ENCODE measurements at places on chromosomes 6 and 20. TPM values are rescaled to one million over a fixed set of nuclear protein-coding genes. Genes with fewer than 3 reads are reported as not detected.

DNA sequence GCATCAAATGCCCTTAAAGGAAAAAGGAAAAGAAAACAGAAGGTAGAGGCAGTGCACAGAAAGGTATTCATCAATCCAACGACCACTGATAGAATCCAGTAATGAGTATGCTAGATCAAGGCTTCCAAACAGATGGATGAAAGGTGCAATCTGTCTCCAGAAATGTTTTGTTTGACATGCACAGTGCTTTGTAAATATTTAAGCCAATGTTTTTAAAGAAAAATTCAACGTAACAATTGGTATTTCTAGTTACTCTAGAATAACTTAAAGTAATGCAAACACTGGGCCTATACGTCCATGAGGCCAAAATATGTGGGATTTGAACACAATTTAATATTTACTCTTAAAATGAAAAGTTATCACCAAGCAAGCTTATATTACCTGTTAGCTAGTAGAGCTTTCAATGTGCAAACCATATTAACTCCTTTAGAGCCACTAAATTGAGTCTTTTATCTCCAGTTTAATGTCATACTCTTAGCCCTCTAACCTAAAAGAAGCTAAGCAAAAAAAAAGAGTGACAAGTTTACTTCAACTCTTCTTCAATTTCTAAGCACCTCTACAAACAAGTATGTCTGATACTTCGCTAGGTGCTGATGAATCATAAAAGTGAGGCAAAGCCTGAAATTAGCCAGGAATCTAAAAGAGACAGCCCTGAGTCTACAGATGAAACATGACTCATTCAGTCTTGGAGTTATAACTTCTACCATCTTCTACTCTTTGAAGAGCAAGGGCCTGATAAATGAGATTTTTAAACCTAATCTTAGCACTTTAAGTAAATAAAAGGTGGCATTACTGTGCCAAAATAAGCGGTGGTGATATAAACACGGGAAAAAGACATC lies 169.8 kb downstream of the PTPRK start:
- peaks cover 5% of the 10 kb centered on the region for H3K4me1 ChIP-seq
- H3K27ac ChIP-seq: no peak overlapping the region
- no peak overlapping the region for H3K4me3 ChIP-seq
- H3K27me3 ChIP-seq: peaks cover 7% of the 10 kb centered on the region
- H3K36me3 ChIP-seq: peaks cover 3% of the 10 kb centered on the region

GRCh38 chr6:19805129-19805481 lies 32.1 kb upstream of the ID4 start:
- H3K4me3 ChIP-seq: peak overlapping the region; percentile 78
- DNase-seq: no peak
- peaks cover 38% of the 10 kb centered on the region for H3K27me3 ChIP-seq
- H3K27ac ChIP-seq: no peak overlapping the region
- no peaks in the 10 kb centered on the region for H3K36me3 ChIP-seq
- peaks cover 9% of the 10 kb centered on the region for H3K4me1 ChIP-seq

DNA sequence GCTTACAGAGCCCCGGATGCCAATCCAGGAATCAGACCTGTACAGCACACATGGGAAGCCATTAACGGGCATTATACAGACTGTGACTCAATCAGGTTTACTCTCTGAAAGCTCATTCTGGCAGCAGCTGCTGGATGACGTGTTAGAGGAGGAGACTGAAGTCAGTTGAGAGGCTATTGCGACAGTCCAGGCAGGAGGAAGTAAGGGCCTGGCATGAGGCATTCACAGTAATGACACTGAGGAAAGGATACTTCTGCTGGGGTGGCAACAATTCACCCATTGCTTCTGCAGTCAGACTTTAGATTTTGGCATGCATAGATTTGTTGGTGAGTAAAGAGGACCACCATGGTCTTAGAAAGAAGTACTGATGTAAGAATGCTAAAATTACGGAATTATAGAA lies 151.0 kb upstream of the HEY2 start:
- H3K4me1 ChIP-seq: no peaks in the 10 kb centered on the region
- H3K36me3 ChIP-seq: no peaks in the 10 kb centered on the region
- peaks cover 23% of the 10 kb centered on the region for H3K27me3 ChIP-seq
- no peak overlapping the region for H3K27ac ChIP-seq
- H3K4me3 ChIP-seq: no peak overlapping the region
- DNase-seq: no peak

DNA sequence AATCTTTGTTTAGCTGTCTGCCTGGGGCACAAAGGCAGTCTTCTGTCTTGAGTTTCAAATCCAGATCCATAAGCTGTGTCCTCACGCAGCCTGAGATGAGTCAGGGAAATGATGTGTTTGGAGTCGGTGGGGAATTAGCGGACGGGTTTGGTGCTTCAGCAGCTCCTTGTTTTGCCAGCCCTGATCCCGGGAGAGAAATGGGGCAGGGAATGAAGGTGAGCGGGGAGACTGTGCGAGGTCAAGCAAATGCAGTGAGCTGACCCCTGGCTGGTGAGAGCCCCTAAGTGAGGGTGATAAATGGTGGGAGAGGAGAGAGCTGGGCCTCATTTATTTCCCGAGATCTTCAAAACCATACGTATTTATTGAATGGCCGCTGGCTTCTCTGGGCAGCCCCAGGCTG lies 21.6 kb downstream of the DUSP22 start:
- H3K4me1 ChIP-seq: peaks cover 15% of the 10 kb centered on the region
- H3K27me3 ChIP-seq: no peaks in the 10 kb centered on the region
- no peak overlapping the region for H3K4me3 ChIP-seq
- no peaks in the 10 kb centered on the region for H3K36me3 ChIP-seq

GRCh38 chr6:110360676-110361075 lies 2.5 kb upstream of the METTL24 start:
- no peak overlapping the region for H3K27ac ChIP-seq
- peaks cover 4% of the 10 kb centered on the region for H3K36me3 ChIP-seq
- H3K4me1 ChIP-seq: peaks cover 11% of the 10 kb centered on the region
- no peak for DNase-seq

DNA sequence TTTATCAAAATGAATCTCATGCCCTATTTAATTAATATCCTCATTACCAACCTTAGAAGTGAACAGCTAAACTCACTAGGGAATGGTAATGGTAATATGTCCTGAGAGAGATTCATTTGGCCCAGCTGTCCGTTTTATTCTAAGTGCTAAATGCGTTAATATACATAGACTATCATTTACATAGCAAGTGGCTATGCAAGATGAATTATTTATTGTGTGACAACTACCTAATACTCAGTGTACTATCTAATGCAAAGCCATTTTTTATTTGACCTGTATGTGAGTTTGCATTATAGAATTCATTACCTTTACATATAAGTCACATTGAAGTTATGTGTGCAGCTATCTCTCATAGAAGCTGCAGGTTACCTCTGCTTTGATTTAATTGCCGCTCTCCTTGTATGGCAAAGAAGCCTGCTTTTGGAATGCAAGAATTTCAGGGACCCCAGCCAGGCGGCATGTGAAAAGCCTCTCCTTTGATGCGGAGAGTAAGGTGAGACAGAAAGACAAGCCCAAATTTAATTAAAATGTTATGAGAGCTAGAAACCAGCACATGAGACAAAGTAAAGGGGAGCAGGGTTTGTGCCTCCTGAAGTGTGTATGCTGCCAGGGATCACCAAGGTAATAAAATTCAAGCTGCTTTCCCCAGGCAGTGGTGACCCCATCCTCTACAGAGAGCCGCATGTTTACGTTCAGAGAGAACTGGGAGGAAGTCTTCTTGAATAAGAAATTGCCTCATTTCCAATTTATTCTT lies 693.0 kb upstream of the MAP3K7 start:
- no peak overlapping the region for H3K27ac ChIP-seq
- H3K27me3 ChIP-seq: no peaks in the 10 kb centered on the region
- H3K36me3 ChIP-seq: no peaks in the 10 kb centered on the region
- H3K4me1 ChIP-seq: no peaks in the 10 kb centered on the region
- no peak for DNase-seq

- no peak overlapping the region for H3K27ac ChIP-seq
- H3K4me1 ChIP-seq: peaks cover 6% of the 10 kb centered on the region
- H3K4me3 ChIP-seq: no peak overlapping the region
- H3K36me3 ChIP-seq: no peaks in the 10 kb centered on the region
- no peaks in the 10 kb centered on the region for H3K27me3 ChIP-seq
Measured at GRCh38 chr6:133699741-133700385, 189.1 kb upstream of the TCF21 start.

GRCh38 chr6:24489881-24490280 lies 503 bp upstream of the GPLD1 start:
- H3K4me3 ChIP-seq: no peak overlapping the region
- H3K27me3 ChIP-seq: peaks cover 2% of the 10 kb centered on the region
- no peak for DNase-seq
- H3K27ac ChIP-seq: no peak overlapping the region

DNA sequence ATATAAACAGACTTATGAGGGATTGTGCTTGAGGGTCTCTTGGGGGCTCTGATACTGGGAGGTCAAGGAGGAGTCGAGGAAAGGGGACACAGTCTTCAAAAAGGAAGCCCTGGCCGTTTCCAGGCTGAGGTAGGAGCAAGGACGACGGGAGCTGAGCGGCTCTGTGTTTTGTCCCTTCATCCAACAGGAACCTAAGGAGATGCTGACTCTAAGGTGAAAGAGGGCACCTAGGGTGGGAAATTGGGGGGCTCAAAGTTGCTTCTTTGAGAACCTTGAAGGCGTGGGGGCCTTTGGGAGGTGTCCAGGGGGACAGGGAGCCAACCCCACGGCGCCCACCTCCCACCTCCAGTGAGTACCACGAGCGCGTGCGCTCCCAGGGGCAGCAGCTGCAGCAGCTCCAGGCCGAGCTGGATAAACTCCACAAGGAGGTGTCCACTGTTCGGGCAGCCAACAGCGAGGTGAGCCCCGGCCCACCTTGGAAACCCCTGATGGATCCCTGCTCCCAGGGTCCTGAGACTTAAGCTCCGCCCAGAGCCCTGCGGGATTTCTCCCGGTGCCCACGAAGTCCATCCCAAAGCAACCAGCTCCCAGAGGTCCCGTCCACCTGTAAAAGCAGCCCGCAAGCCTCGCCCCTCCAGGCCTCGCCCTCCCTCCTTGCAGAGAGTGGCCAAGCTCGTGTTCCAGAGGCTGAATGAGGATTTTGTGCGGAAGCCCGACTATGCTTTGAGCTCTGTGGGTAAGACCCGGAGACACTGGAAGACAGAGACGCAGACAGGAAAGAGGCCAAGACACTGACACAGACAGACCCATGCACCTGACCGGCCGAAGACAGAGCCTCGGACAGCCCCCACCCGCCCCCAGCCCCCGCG lies 2.9 kb downstream of the SPAG4 start:
- peak overlapping the region; percentile 89 for H3K4me3 ChIP-seq
- peak overlapping the region; percentile 97 for H3K27ac ChIP-seq
- H3K27me3 ChIP-seq: no peaks in the 10 kb centered on the region
- DNase-seq: no peak
- H3K4me1 ChIP-seq: peaks cover 23% of the 10 kb centered on the region

- no peak overlapping the region for H3K27ac ChIP-seq
- peaks cover 2% of the 10 kb centered on the region for H3K4me1 ChIP-seq
- no peak overlapping the region for H3K4me3 ChIP-seq
- H3K36me3 ChIP-seq: no peaks in the 10 kb centered on the region
Measured at GRCh38 chr20:1920826-1921225, 25.6 kb downstream of the SIRPA start.

DNA sequence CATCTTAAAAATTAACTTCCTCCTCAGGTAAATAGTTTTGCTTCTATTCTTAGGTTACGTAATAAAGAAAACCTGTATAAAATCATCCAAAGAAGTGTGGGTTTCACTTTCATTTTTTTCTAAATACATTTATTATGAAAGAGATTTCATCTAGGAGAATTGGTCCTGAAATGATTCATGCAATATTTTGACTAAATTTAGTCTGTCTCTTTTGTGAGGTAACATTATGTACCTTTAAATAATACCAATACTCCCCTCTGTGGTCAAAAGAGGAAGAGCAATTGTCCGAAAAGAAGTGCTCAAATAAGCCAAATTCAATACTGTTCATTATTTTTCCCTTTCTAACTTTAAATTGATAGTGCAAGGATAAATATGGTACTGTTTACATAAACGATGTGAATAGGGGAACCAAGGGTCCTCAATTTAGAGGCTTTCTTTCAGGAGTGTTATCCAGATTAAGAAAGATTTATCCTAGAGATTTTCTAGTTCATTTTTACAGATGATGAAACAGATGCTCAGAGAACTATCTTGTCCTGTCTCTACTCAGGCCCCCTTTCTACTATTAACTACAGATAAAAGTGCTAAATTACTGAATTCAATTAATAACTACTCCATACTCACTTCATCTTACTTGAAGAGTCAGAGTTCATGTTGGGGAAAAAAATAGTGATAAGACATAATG lies 26.2 kb downstream of the CYP39A1 start:
- H3K4me1 ChIP-seq: no peaks in the 10 kb centered on the region
- DNase-seq: no peak
- no peak overlapping the region for H3K4me3 ChIP-seq
- no peaks in the 10 kb centered on the region for H3K36me3 ChIP-seq
- H3K27ac ChIP-seq: peak overlapping the region; percentile 34

DNA sequence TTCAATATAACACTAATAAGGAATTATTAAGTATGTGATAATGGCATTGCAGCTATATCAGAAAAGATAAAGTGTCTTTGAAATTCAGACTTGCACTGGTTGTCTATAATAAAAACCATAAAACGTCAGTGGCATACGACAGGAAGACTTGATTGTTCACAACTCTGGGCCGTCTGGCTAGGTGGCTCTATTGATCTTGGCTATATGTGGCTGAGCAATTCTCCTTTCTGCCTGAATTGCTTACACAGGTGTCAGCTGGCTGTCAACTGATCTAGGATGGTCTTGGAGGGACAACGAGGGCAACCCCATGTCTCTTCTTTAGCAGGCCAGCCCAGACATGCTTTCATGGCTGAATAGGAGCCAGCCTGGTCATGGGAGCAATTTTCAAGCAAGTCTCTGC lies 359.1 kb downstream of the QKI start:
- DNase-seq: no peak
- peaks cover 21% of the 10 kb centered on the region for H3K27me3 ChIP-seq
- no peaks in the 10 kb centered on the region for H3K4me1 ChIP-seq
- H3K36me3 ChIP-seq: peaks cover 4% of the 10 kb centered on the region
- H3K27ac ChIP-seq: no peak overlapping the region

GRCh38 chr6:170086639-170087420 lies 204.0 kb downstream of the DLL1 start:
- H3K27me3 ChIP-seq: no peaks in the 10 kb centered on the region
- peaks cover 2% of the 10 kb centered on the region for H3K36me3 ChIP-seq
- peak overlapping the region; percentile 92 for H3K27ac ChIP-seq
- H3K4me1 ChIP-seq: peaks cover 36% of the 10 kb centered on the region
- peak overlapping the region; percentile 72 for H3K4me3 ChIP-seq

DNA sequence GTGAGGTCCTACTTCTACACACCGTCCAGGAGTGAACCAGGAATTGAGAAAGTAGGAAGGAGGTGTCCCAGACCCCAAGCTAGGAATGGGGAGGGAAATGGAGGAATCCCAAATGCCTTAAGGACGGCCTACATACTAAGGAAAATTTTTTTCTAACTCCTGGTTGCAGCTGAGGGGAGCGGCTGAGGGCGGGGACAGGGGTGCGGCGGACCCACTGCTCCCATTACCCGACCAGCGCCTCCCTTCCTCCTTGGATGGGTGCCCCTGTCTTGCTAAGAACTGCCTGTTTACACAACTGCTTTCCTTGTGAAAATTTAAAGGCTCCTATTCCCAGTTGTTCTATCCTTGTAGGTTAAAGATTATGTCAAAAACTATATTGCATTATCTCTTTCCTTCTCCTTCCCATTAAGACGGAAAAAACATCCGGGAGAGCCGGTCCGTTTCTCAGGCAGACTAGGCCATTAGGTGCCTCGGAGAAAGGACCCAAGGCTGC lies 699 bp upstream of the HSPA1B start:
- H3K4me1 ChIP-seq: peaks cover 32% of the 10 kb centered on the region
- no peak for DNase-seq
- H3K27me3 ChIP-seq: no peaks in the 10 kb centered on the region
- H3K27ac ChIP-seq: peak overlapping the region; percentile 95
- peaks cover 2% of the 10 kb centered on the region for H3K36me3 ChIP-seq
- peak overlapping the region; percentile 96 for H3K4me3 ChIP-seq

WFDC2 gene
- not detected for total RNA-seq

PDE10A gene
- not detected for total RNA-seq

TSBP1 gene
- total RNA-seq: not detected

FKBP1C gene
- not detected for total RNA-seq

XPO5 gene
- total RNA-seq: 48.6 TPM
